Esophagus muscularis mucosa (tissue), 4 donors: ENCODE measurements at places on chromosomes 11 and 22. TPM values are rescaled to one million over a fixed set of nuclear protein-coding genes. Genes with fewer than 3 reads are reported as not detected.

The PRR33 gene
- total RNA-seq = not detected

GRCh38 chr11:60130496-60130895, 42.0 kb downstream of the MS4A2 start:
- no peak for DNase-seq

The GPR83 gene
- 0.40 TPM for total RNA-seq

DNA sequence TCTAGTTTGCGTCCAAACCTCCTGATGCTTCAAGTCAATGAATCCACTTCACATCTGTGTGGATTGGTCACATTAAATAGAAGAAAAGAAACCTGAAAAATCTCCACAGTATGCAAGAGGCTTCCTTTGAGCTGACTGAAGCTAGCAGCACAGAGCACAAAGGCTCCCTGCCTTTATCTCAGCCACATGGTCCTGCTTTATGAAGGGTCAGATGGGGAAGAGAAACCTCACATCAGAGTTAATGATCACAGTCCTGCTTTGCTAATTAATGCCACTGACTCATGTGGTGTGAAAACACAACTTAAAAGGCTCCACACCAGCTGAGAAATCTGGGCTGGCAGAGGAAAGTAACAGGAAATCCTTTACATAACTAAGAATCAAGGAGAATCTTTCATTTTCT, 1291.0 kb downstream of the LRRC4C start:
- DNase-seq = no peak

DNA sequence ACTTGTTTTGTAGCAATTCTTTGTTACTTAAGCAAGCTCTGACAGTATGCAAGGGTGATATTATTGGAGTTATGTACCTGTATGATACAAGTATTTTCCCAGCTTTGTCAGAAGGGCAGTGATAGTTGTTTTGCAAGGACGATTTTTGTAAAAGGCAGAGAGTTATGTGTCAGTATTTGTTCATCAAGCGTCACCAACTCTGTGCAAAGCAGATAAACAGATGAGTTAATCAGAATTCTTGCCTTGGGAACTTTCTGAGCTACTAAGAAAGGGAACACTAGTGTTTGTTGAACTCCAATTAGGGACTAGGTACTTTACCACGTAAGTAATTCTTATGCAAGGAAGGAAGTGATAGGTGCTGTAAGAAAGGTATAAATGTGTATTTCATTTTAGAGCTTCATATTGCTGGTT, 1.4 kb downstream of the USP47 start:
- DNase-seq = no peak
